ENCODE measurements at places on chromosomes 5 and 9.

- DNase-seq, result no peak
Observed at GRCh38 chr9:38319496-38320173, 72.9 kb upstream of the ALDH1B1 start.

DNA sequence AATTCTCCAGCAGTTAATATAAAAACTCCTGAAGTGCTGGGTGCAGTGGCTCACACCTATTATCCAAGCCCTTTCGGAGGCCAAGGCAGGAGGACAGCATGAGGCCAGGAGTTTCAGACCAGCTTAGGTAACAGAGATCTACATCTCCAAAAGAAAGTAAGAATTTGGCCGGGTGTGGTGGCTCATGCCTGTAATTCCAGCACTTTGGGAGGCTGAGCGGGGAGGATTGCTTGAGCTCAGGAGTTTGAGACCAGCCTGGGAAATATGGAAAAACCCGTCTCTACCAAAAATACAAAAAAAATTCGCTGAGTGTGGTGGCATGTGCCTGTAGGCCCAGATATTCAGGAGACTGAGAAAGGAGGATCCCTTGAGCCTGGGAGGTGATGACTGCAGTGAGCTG is 6.7 kb upstream of the GPBP1 start:
- no peak for DNase-seq

DNA sequence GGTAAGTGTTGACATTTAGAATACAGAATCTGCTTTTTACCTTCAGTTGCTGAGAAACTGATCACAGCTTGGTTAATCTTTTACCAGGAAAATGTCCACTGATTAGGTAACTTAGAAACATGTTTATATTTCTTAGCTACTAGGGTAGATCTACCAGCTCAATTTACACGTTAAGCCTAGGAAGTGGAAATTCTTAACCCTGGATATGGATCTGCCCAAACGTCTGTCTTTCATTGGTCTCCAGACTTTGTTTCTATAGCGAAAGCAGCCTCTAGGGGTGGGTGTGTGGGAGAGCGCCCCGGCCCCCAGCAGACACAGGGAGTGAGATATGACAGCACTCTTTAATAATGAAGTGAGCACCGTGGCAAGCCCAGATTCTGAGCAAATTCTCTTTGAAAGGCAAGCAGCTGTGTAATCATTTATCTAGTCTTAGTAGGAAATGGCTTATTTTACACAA is 141.6 kb upstream of the ZNF608 start:
- peak; percentile 5 for DNase-seq

DNA sequence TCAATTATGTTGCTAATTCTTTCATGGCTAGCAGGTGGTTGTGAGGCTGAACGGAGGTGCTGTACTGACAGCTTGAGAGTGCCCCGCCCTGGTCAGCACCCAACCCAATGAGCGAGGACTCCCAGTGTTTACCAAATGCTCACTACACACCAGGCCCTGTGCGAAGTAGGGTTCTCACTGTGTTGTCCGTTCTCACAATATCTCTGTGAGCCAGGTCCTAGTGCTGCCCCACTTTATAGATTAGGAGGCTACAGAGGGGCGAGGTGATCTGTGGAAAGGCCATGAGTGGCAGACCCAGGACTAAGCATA is 28.2 kb downstream of the COL15A1 start:
- DNase-seq, result no peak

- no peak for DNase-seq
Observed at GRCh38 chr5:148465381-148466235, 81.8 kb downstream of the FBXO38 start.

- DNase-seq, result no peak
Observed at GRCh38 chr5:85159395-85159794, 774.7 kb upstream of the EDIL3 start.

DNA sequence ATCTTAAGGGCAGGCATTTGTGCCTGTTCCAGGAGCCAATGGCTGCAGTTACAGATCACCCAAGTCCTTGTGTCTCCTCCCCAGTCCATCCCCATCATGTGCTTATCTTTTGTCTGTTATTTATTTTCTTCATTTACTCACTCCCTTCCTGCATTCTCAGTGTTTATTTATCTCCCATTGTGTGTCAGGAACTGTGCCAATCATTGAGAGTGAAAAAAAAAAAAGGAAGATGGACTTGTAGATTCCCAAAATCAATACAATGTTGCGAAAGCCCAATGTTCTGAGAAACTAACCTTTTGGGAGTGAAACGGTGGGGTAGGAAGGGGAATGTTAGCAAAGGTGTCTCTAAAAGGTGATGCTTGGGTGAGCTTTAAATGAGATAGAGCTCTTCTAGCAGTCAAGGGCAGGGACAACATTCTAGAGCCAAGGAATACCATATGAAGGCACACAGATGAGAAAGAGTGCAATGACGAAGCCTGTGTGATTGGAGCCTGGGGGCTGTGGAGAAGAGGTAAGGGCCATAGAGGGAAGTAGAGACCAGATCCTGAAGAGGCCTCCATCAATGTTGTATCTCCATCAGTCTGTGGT is 53.0 kb downstream of the CMYA5 start:
- DNase-seq, result no peak

DNA sequence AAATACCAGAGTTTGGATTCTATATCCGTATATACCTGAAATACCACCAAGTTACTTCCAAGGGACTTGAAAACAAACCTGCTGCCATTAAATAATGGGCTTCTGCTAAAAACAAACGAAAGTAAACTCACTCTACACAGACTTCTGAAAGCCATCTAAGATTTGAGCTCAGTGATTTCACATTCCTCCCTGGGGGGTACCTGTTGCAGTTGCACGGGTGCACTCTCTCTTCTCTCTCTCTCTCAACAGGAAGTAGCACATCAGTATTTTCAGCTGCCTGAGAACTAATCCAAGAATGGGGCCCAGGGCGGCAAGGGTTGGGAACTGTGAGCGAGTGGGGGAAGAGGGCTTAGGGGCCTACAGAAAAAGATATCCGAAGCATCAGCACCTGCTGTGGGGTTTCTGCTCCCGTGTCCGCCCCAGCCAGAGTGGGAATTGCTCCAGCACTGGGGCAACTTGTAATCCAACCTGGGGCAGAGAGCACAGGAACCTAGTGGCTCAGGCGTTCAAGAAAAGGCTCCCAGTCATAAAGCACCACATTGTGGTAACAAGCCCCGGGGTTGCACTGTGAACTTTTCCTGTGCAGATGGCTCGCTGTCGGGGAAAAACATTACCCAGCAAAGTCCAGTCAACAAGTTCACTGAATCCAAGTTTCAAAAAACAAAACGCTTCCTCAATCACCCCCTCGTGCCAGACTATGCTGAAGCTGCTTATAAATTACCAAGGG is 99.8 kb downstream of the EFNA5 start:
- peak; percentile 21 for DNase-seq

GRCh38 chr5:1915316-1915715 is 32.6 kb upstream of the IRX4 start:
- no peak for DNase-seq

- no peak for DNase-seq
Observed at GRCh38 chr5:91183743-91184142, 199.4 kb downstream of the ARRDC3 start.

GRCh38 chr9:107423540-107423939 is 66.0 kb downstream of the KLF4 start:
- DNase-seq, result no peak

- DNase-seq, result no peak
Observed at GRCh38 chr9:74887981-74888370, 255 bp upstream of the TRPM6 start.

DNA sequence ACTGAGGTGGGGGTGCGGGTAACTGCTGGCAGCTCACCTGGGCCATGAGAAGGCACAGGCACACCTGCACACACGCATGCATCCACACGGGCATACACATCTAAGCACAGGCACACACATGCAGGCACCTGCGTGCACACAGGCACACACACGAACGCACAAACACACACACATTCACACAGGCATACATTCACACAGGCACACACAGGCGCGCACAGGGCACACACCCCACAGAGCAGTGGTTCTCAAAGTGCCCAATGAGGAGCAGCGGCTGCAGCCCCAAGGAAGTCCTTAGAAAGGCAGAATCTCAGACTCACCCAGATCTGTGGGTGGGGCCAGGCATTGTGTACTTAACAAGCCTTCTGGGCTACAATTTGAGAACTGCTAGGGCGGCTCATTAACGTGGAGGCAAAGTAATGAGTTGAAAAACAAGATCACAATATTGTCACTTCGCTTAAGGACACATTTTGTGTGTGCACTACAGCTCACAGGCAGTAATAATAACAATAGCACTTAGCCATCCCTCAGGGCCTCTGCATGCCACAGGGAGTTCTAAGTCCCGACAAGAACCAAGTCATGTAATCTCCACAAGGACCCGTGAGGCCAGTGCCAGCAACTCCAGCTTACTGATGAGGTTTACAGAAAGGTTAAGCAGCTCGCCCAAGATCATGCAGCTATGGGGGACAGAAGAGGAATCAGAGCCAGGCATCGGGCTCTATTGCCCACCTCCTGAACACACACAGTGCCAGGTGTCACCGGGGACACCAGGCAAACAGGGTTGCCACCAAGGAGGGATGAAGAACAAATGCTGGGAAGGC is 91.6 kb downstream of the ROR2 start:
- DNase-seq, result no peak

DNA sequence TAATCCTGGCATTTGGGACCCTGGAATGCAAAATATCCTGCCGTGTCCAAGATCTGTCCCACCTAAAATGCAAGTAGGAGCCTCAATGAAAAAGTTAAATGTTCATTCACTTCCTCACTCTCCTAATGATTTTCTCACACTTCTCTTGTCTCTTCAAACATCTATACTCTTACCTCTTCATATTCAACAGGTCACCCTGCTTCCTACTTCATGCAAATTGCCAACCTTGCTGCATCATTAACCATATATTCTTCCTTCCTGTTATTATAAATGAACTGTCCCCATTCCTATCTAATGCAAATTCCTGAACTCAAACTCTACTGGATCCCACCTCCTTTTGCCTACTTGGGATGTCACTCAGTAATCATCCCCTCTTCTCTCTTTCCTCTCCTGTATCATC is 74.4 kb downstream of the STRBP start:
- DNase-seq, result no peak

- DNase-seq, result no peak
Observed at GRCh38 chr9:77864211-77864889, 167.3 kb downstream of the GNAQ start.

GRCh38 chr9:121452085-121452484 is 47.6 kb downstream of the GGTA1 start:
- no peak for DNase-seq

DNA sequence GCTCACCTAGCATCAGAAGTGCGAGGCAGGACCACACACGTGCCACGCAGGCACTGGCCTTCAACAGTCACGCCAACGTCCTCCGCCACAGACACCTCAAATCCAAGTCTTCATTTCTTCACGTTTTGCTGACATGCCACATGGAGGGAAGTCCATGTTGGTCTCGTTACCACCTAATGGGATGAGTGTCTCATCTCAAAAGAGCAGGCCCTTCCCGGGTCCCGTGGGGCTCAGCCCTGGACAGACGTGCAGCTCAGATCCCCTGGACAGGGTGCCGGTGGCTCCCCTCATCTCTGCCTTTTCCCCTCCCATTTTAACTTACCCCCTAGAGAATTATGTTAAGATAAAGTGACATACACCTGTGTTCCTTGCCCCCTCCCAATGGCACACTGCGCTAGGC is 76.8 kb downstream of the MRPL36 start:
- no peak for DNase-seq

- DNase-seq, result no peak
Observed at GRCh38 chr5:119752921-119753886, 123.8 kb downstream of the FAM170A start.

DNA sequence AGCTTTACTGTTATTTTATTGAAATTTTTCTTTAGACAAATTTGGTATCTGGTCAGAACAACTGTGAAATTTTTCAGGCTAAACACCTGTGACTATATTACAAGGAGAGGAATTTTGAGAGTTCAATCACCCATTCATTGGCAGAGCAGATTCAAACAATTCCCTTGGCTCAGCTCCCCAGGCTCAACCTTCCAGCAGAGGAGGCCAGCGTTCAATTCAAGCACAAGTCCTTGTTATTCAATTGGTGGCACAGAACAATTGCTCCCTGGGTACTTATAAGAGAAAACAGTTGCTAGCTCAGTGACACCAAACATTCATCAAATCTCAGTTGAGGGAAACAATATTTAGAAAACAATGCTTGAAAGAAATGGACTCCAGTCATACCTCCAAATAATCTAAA is 83.3 kb downstream of the SUSD1 start:
- DNase-seq, result no peak

DNA sequence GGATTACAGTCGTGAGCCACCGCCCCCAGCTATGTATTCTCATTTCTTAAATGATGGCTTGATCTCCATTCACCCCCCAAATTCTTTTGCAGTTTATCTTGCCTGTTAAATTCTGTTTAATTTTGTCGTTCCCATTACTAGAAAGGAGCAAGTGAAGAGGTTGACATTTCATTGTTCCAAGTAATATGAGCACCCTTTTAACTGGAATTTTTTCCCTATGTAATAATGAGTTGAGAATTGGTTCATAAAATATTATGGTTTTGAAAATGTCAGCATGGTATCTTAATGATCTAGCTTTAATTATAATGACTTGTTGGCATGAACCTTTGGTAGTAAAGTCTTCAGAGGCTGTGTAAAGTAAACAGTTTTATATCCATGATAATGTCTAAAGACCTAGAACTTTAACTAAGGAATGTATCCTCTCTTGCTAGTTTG is 37.4 kb downstream of the F2RL2 start:
- no peak for DNase-seq

DNA sequence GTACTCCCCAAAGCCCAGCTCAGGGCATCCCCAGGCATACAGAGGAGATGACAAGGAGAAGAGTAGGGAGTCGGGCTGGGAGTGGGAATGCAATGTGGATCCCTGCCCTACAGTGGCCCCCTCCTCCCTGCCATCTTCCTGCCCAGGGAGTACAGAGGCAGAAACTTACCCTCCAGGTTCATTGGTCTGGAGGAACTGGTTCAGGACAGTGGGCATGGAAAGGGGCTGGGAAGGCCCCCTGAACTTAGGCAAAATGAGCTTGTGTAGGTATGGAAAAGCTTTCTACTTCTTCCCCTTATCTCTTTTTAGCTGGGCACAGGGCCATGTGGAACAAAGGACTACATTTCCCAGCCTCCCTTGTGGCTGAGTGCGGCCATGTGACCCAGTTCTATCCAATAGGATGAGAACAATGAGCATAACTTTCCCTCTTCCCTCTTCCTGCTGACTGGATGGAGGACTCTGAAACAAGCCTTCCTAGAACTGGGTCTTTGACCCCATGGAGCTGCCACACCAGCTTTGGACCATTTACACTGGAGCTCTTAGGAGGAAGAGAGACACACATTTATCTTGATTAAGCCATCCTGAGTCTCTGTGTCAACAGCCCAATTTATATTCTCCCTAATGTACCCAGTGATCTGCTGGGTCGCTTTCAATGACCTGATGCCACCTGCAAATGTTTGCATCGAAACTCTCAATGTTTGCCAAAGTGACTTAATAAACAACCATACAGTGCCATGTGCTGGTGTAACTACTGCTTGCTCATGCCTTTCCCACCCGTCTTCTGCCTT is 25.0 kb upstream of the HMCN2 start:
- peak; percentile 81 for DNase-seq
